ENCODE measurements at places on chromosomes 11 and 22.
A peak's percentile ranks its signal among the peaks of the same experiment; 100 is the strongest.

DNA sequence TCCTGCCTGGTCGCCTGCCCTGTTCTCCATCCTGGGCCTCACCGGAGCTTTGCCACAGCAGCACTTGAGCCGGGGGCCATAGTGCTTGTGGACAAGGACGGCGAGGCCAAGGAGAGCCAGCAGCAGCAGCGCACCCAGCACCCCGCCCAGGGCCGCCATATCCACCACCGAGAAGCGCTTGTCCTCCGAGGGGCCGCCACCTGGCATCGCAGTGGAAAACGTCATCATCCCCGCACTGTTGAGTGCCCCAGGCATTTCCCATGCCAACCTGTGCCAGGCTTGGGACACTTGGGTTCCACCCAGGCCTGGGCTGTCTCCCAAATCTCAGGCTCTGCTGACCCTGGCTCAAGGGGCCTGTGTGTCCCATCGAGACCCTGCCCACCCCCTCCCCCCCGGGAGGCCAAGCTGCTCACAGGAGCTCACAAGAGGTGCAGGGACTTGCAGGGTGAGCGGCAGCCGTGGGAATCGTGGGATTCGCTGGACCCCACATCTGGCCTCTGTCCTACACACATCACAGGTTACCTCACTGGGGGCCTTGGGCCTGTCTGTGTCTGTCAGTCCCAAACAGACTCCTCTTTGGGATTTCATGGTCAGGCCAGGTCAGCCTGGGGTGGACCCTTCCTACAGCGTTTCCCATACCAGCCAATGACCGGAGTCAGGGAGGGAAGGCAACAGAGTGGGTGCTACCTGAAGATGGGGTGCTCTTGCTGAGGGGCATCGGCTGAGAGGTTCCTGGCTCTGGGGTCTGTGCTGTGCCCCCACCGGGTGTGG, 2.3 kb upstream of the IRF7 start:
- no peak for DNase-seq

DNA sequence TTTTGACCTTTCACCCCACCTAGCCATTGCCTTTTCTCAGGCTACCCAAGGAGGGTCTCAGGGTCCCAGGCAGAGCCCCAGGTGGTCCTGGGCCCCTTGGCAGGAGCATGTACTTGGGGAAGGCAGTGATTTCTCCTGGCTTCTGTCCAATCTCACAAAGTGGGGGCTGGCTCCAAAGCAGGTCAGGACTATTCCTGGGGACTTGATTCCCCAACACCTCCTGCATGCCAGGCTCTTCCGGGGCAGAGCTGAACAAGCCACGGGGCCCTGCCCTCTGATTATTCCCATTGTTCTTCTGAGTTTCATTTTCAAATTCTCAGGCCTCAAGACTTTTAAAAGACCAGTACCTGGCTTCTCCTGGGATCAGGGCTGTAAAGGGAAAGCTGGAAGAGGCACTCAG, 1.5 kb upstream of the TCF20 start:
- no peak for DNase-seq

- no peak for DNase-seq
Observed at GRCh38 chr11:104522650-104523049, 358.7 kb upstream of the PDGFD start.

- peak; percentile 72 for DNase-seq
Observed at GRCh38 chr11:102007567-102008437, 39.4 kb upstream of the CFAP300 start.

DNA sequence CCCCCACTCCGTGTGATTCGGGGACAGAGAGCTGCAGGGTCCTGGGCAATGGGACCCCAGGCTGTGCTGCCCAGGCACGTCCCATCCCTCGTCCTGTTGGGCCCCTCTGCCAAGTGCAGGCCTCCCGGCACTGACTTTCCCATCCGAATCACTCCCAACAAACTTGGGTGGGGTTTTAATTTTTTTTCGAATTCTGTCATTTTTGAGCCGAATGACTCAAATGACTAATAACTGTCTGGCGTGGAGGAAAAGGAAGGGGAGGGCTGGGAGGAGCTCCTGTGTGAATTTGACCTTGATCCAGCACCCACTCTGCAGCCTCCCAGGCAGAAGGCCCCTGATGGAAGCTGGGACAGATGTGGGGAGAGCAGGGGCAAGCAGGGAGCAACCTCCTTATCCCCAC, 1173.2 kb downstream of the BRD1 start:
- DNase-seq = no peak

DNA sequence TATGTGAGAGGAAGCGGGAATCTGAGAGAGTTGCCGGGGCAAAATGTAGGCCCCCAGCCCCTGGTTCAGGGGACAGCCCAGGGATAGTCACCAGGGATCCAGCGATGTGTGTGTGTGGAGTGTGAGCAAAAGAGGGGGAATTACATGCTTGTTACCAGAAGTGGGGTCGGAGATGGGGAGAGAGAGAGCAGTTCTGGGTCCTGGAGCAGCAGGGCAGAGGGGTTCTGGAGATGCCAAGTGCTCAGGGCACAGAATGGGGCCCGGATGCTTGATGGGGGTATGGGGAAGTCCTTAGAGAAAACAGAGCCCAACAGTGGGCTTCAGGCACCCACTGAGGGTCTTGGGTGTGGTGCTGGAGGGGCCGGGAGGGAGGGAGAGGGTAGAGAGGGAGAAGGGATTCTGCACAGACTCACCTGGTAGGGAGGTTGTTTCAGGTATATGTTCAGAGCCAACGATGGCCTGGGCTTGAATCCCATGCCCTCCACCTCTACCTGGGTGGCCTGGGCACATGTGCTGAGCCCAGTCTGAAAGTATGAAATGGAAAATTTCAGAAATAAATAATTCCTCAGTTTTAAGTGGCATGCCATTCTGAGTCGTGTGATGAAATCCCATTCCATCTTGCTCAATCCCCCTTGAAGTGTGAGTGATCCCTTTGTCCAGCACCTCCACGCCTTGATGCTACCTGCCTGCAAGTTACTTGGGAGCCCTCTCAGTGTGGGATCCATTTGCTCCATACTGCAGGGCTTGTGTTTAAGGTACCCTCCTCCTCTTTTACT, 12.4 kb downstream of the SMIM38 start:
- no peak for DNase-seq

DNA sequence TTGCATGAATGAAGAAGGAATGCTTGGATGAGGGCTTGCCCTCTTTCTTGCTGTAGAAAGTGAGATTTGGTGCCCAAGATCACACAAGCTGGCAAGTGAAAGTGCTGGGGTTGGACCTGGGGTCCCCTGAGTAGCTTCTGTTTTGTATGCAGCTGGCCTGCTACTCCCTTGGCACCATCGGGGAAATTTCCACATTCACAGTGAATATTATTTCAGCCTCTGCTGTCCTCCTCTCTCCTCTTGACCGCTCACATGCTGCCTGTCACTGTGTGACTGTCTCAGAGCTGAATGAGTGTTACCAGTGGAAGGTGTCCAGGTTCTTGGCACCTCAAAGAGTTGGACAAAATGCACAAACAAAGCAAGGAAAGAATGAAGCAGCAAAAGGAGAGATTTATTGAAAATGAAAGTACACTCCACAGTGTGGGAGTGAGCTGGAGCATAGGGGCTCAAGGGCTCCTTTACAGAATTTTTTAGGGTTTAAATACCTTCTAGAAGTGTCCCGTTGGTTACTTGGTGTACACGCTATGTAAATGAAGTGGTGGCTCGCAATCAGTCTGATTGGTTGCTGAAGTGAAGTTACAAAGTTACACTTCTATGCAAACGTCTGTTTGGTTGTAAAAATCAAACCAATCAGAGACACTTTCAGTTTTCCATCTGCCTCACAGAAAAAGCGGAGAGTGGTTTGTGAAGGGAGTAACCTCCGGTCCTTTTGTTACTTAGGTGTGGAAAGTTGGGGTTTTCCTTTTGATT, 87.4 kb downstream of the DEPDC5 start:
- no peak for DNase-seq

- DNase-seq = no peak
Observed at GRCh38 chr22:16131918-16132317, 442.1 kb downstream of the POTEH start.

- no peak for DNase-seq
Observed at GRCh38 chr11:63847363-63847762, 8.5 kb downstream of the MARK2 start.

DNA sequence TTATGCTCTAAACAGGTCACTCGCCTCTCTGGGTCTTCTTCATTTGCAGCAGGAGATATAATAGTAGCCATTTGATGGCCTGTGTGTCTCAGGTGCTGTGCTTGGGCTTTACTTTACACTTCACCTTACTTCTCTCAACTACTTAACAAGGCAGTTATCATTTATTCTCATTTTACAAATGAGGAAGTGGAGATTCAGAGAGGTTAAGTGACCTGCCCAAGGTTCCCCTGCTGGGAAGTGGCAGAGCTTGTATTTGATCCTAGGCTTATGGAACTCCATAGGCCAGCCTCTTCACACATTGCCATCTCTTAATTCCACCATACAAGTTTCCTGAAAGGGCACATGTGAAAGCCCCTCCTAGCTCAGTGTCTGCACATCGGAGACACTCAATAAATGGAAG, 30.4 kb downstream of the FAM181B start:
- DNase-seq = no peak

GRCh38 chr22:50608996-50609395, 8.4 kb downstream of the MAPK8IP2 start:
- no peak for DNase-seq

DNA sequence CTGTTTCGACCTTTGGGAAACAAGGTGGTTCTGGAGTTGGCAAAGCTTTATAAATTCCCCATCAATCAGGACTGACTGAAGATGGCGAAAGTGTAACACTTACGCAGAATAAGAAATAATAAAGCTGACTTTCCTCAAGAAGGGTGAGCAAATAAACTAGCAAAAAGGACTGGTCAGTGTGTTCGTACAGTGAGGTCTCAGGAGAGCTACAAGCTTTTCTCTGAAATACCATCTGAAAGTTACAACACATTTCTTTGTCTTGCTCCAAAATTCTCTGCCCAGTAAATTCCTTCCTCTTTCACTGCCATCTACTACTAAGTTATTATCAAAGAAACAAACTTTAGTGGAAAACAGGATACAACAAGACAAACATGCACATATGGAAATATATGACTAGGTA, 13.4 kb downstream of the PITPNB start:
- DNase-seq = no peak

GRCh38 chr11:75268626-75269366, 28.2 kb downstream of the TPBGL start:
- no peak for DNase-seq

DNA sequence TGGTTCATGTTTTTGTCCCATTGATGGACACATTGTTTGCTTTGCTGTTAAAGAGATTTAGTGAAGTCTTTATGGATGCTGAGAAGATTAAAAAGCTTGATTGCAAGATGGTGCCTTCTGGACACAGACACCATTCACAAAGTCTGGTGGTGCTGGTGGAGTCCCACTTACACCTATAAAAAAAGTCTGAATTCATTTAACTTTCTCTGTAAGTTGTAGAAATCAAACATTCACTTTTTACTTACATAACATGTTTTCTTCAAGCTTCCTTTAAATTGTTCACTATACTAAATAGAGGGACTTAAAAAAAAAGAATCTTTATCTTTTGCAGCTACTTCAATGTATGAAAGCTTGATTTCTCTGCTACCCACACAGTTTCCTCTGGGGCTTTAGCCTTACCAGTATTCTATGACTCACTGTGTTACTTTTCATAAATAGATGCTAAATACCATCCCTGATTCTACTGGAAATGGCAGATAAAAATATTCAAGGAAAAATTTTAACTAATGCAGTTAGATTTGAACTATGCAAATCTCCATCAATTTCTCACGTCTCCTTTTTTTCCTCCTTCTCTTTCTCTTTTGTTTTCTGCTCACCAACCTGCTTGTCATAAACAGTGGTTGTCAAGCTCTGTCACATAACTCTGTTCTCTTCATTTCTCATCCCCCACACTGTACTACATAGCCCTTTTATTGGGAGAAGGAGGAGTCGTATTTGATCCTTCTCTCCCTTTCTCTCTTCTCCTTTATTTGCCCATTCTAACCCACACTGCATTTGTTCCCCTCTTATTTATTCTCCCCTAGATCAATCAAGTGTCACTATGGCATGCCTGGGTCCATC, 89.7 kb downstream of the FAM76B start:
- no peak for DNase-seq

DNA sequence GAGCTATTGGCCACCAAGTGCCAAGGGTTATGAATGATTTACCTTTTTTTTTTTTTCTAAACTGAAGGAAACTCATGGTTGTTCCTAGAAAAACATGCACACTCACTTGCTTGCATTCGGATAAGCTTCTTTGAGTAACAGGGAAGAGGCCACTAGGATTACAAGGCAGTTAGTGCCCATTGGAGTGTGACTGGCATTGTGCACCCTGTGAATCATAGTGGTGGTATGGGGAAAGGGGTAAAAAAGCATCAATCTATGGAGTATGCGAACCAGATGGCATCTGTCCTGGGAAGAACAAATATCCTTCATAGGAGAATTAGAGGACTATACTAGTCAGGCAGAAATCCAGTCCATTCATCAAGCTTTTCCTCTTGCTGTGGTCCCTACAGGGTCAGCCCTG, 24.2 kb downstream of the CD44 start:
- DNase-seq = no peak

GRCh38 chr11:49851971-49852389, 100.2 kb upstream of the OR4C13 start:
- DNase-seq = no peak

- DNase-seq = no peak
Observed at GRCh38 chr11:3723014-3723708, 52.0 kb upstream of the CHRNA10 start.

DNA sequence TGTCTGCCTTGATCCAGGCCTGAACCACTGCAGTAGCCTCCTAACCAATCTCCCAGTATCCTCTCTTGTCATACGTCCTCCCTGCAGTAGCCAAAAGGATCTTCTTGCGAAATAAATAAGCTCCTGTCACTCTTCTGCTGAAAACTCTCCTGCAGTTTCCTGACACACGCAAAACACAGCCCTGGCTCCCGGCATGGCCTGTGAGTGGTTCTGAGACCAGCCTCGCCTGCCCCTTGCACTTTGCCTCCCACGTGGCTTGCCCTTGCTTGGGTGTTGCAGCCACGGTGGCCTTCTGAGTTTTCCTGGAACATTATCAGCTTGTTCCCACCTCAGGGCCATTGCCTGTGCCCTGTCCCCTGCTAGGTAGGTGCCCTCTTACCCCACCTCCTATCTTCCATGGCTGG, 7.2 kb downstream of the ZC3H7B start:
- no peak for DNase-seq

DNA sequence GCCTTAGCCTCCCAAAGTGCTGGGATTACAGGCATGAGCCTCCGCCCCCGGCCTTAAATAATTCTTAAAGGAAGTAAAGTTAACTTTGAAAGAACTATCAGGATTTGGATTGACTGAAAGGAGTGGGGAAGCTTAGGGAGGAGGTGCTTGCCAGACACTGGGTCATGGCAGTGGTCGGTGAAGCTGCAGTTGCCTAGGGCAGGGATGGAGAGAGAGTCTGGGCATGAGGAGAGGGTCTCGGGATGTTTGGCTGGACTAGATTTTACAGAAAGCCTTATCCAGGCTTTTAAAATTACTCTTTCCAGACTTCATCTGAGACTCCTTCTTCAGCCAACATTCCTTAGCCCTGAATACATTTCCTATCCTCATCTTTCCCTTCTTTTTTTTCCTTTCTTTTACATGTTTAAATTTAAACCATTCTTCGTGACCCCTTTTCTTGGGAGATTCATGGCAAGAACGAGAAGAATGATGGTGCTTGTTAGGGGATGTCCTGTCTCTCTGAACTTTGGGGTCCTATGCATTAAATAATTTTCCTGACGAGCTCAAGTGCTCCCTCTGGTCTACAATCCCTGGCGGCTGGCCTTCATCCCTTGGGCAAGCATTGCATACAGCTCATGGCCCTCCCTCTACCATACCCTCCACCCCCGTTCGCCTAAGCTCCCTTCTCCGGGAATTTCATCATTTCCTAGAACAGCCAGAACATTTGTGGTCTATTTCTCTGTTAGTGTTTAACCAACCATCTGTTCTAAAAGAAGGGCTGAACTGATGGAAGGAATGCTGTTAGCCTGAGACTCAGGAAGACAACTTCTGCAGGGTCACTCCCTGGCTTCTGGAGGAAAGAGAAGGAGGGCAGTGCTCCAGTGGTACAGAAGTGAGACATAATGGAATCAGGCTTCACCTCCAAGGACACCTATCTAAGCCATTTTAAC, at the start of gene NNMT:
TSS of gene NNMT (plus strand) at position 724 of the 929 bp plus-strand sequence. CDS start at position 882, 158 bp downstream.
- DNase-seq = no peak

All from MM.1S (cell line).